ENCODE measurements at places on chromosomes 7 and 10. TPM values are rescaled to one million over a fixed set of nuclear protein-coding genes. Genes with fewer than 3 reads are reported as not detected.

The CUBN gene
- 1.3 TPM for total RNA-seq

The DLG5 gene
- 85.6 TPM for total RNA-seq

The ZNF316 gene
- total RNA-seq: 37.8 TPM

The PVRIG gene
- total RNA-seq: not detected

The MGMT gene
- total RNA-seq: 27.3 TPM

The OR13A1 gene
- not detected for total RNA-seq

The SPDYE11 gene
- not detected for total RNA-seq

The C7orf33 gene
- not detected for total RNA-seq

The SPDYE9 gene
- total RNA-seq: not detected

The ZSCAN25 gene
- total RNA-seq: 14.8 TPM

The HYAL4 gene
- total RNA-seq: not detected

The CUZD1 gene
- total RNA-seq: 2.9 TPM

The CALN1 gene
- 0.05 TPM for total RNA-seq

DNA sequence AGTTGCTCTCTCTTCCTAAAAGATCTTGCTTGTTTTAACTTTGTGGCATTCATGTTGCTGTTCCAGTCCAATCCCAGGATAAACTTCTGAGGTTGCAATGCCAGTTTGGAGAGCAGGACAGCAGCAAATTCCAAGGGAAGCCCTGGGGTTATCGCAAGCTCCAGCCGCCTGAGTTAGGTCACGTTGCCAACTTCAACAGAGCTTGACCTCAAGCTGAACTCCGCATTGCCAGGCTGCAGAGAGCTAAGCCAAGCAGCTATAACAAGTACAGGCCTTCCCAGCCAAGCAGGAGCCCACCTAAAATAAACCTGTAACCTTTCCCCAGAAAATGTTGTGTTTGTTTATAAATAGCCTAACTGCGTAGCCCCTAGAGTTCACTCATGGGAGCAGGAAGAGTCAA, 138.9 kb upstream of the LYZL1 start:
- DNase-seq: no peak

GRCh38 chr10:52313933-52314821, at the start of gene DKK1:
Gene DKK1 (plus strand): TSS chr10:52314281. CDS start chr10:52314435, 154 bp downstream.
- no peak for DNase-seq

DNA sequence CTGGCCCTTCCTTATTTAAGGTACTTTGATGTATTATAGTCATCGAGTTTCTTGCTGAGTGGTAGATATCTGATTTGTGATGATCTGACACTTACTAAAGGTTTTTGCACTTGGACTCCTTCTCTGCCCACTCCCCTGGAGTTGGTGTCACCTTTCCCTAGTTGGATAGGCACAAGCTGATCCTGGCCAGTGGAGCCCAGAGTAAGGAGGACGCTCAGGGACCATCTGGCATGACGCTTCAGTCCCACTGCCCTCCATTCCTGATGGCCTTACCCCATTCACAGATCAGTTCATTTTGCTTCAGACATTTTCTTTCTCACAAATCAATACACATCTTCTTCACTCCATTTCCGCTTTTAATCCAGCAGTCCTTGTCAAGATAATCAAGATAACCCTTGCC, 20.1 kb downstream of the ASB15 start:
- no peak for DNase-seq

DNA sequence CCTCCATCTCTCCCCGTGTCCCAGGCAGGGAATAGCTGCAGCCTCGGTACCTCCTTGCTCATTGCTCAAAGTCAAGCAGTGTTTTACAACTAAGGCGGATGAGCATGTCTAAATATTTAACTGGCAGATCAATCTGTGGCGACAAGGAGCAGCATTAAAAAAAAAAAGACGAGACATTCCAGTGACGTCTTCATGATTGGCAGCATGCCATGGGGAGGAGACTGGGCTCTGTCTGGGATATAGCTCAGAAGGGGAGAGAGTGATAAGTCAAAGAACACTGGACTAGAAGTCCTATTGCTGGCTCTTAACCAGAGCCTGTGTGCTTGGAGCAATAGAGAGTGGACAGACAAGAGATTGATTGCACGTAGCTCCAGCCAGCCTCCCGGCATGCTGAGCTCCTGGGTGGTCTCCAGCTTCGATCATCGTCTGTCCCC, 287.5 kb upstream of the PODXL start:
- no peak for DNase-seq

- DNase-seq: no peak
Measured at GRCh38 chr7:114428211-114428610, 13.6 kb downstream of the FOXP2 start.

- no peak for DNase-seq
Measured at GRCh38 chr7:48959676-48960075, 35.3 kb downstream of the CDC14C start.

DNA sequence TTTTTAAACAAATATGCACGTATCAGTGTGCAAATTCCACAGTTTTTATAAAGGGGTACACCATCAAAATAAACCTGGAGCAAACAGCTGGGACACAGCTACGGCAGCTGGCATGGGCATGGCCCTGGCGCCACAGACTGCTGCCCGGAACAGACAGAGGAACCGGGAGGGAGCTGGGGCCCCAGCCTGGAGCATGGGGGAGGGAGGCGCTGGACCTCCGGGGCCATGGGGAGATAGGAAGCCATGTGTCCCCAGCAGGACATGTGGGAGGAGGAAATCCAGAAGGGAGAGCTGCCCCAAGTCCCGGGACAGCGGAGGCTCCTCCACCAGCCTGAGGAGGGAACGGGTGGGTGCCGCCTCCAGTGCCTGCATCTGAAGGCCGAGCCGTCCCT, 180.1 kb downstream of the MAD1L1 start:
- no peak for DNase-seq

DNA sequence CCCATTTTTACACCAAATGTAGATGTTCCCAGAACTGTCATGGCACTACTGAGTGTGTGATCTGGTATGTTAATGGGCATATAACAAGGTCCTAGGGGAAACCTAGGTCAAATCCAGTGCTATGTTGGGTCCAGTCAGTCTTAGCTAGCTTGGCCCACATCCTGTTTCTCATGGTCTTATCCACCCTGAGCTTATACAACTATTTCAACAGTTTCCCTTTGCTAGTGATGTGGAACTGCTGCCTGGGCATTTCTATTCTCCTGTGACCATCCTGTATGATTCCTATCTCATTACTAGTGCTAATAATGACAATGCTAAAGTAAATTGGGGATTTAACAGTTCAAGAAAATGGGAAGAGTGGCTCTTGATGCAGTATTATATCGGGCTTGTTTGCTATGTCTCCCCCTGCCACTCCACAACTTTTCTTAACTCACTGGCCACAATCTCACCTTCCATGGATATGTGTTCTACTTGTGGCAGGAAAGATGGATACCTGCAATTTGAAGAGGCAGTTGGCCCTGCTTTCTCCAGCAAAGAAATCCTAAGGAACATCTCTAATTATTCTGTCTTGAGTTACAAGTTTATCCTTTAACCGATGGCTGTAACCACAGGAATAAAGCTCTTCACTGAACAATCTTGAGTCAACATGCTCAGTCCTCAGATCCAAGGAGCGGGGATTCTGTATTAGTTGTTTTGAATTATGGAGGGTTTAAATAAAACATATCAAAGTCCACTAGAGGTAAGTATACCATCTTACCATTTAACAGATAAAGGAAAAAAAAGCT, 707.8 kb downstream of the XPNPEP1 start:
- DNase-seq: no peak

DNA sequence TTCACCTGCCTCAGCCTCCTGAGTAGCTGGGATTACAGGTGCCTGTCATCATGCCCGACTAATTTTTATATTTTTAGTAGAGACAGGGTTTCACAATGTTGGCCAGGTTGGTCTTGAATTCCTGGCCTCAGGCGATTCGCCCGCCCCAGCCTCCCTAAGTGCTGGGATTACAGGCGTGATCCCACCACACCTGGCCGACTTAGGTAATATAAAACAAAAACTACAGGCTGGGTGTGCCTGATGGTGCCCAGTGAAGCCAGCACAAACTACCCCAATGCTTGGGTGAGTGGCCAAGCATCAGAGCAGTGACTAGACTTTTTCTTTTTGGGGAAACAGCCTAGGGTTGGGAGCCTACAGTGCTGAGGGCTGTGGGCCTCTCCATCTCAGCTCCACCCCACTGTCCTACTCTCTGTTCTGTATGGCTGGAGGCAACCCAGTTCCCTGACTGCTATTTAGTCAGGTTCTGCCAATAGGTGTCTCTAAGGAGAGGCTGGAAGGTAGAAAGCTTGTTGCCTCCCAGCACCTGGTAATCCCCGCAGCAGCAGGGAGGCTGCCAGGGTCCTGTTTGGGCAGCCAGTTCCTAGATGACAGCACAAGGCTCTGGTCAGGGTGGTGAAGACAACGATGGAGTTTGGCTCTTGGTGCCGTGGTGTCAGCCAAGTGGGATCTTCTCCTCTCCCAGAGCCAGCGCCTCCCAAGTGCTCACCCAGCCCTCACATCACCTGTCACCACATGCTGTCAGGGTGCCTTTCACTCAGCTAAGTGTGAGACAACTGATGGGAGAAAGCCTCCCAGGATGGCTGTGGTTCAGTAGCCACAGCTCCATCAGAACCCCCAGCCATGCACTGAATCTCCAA, 10.4 kb upstream of the NACAD start:
- no peak for DNase-seq

- DNase-seq: no peak
Measured at GRCh38 chr7:22386865-22387264, 29.9 kb upstream of the RAPGEF5 start.

DNA sequence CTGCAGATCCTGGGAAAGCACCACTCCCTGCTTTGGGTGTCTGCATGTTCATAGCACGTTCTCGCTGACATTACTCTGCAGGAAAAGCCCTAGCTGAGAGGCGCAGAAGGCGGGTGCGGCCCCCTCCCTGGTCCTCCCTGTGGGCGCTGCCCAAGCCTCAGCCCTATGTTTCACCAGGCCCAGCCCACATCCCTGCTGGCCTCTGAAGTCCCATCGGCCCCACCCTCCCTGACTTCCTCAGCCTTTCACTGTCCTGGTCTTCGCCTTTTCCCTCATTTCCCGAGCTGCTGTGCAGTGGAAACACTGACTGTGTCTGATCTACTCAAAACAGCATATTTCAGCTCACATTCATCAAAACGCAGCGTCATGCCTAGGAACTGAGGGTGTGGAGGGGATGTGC, 36.3 kb upstream of the DIP2C start:
- DNase-seq: no peak

- DNase-seq: no peak
Measured at GRCh38 chr10:77835669-77836086, 90.9 kb downstream of the DLG5 start.

DNA sequence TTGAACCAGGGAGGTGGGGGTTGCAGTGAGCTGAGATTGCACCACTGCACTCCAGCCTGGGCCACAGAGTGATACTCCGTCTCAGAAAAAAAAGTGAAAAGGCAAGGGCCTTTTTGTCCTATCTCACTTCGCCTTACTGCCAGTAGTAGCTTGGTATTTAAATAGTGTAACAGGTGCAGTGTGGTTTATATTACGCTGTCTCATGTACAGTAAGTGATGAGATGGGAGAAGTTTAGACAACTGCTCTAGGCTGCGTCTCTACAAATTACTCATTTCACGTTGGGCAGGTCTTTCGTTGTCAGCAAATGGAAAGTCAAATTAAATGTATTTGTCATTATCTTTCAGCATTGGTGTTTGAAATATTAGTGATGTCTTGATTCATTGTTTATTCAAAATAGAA, 15.5 kb upstream of the PFKFB3 start:
- DNase-seq: no peak

- DNase-seq: no peak
Measured at GRCh38 chr10:100223879-100224278, 5.5 kb downstream of the CHUK start.

GRCh38 chr10:93995598-93996271, 2.0 kb downstream of the PLCE1 start:
- no peak for DNase-seq

GRCh38 chr10:98080494-98080893, 50.1 kb upstream of the CRTAC1 start:
- DNase-seq: no peak

GRCh38 chr10:71623098-71623985, 96.2 kb downstream of the C10orf105 start:
- DNase-seq: no peak

Measured in Panc1 (cell line).